ENCODE measurements at places on chromosomes 2 and 18. TPM values are rescaled to one million over a fixed set of nuclear protein-coding genes. Genes with fewer than 3 reads are reported as not detected.
A peak's percentile ranks its signal among the peaks of the same experiment; 100 is the strongest.

The RALB gene
- polyA plus RNA-seq, result 74.3 TPM

- no peak for DNase-seq
Measured at GRCh38 chr2:126616606-126617069, 39.3 kb upstream of the GYPC start.

The B4GALT6 gene
- 14.7 TPM for polyA plus RNA-seq

GRCh38 chr2:99066075-99066958, 75.2 kb upstream of the C2orf15 start:
- DNase-seq, result peak; percentile 10

The GLB1L gene
- polyA plus RNA-seq, result 23.0 TPM

GRCh38 chr18:61587865-61588264, 254.6 kb downstream of the CDH20 start:
- DNase-seq, result no peak

The DAW1 gene
- polyA plus RNA-seq, result not detected

- no peak for DNase-seq
Measured at GRCh38 chr2:43426305-43427031, 169.4 kb downstream of the THADA start.

GRCh38 chr18:55577812-55578539, 10.0 kb downstream of the TCF4 start:
- DNase-seq, result no peak

The MATN3 gene
- polyA plus RNA-seq, result 3.7 TPM

DNA sequence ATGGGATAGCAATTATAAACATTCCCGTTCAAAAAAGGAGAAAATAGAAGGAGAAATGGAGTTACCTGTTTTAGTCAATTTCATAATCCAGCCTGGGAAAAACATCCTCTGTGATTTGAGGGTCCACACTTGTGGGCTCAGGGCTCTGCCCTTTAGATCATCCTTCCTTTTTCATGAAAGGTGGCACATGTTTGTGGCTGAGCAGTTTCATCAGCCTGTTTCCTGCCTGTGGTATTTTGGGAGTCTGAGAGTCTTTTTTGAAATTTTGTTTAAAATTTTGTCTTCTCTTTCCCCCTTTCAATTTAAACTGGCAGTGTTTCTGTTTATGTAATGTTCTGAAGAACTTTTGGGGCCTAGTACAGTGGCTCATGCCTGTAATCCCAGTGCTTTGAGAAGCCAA, 84.0 kb downstream of the KIAA1328 start:
- DNase-seq, result no peak

DNA sequence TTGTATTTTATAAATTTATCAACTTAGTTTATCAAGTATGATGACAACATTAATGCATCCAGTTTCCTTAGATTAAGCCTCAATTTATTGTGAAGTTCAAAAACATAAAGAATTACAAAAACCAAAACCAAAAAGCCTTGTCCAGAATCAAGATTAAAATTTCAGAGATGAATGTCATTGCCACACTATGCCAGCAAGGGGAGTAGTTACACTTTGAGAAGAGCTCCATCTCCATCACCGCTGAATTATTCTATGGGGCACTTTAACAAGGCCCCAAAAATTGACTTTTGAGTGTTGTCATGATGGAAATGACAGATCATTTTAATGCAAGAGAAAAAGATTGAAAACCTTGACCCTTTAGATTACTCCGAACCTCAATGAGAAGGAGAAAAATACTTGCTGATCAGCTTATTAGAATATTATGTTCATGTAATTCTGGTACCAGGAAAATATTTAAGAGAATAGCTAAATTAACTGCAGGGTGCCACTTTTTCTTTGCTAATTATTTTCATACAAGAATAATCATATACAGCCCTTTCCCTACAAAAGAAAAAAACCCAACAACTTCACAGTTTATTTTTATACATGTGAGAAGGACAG, 152.5 kb upstream of the AQP4 start:
- DNase-seq, result no peak

- no peak for DNase-seq
Measured at GRCh38 chr2:142423603-142424002, 292.8 kb upstream of the LRP1B start.

GRCh38 chr18:54031243-54031642, 193.2 kb downstream of the MBD2 start:
- DNase-seq, result no peak

DNA sequence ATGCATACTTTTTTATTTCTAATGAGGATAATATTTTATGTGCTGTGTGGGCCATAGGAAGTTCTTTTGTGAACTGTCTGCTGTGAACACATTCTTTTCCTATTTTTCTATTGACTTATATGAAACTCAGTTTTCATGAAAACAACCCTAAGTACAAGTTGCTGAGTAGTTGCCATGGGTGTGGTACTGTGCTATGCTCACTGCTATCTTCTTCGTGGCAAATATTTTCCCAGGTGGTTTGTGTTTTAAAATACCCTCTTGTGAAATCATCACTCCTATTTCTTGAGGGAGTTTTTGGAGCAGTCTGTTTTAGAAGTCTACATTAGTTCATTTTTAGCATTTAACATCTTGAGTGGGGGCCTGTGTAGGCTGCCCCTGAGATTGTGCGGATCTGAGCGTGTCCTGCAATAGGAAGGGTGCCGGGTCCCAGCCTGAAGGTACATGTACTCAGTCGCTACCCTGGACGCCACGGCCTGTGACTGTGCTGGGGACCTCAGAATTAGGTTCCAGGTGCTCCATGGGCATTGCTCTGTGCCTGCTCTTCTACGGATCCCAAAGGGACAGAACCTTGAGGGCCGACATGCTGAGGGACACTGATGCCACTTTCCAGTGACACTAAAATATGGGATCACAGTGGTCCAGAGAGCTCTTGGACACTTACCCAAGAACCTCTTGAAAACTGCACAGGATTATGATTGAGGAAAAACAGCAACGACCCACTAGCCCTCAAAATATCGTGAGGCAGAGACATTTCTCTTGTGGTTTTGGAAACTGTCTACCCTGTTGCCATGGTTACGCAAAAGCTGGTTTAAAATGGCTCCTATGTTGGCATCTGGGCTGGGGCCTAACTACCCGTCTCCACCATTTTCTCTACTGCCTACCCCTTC, 480.4 kb downstream of the TGIF1 start:
- DNase-seq, result no peak

DNA sequence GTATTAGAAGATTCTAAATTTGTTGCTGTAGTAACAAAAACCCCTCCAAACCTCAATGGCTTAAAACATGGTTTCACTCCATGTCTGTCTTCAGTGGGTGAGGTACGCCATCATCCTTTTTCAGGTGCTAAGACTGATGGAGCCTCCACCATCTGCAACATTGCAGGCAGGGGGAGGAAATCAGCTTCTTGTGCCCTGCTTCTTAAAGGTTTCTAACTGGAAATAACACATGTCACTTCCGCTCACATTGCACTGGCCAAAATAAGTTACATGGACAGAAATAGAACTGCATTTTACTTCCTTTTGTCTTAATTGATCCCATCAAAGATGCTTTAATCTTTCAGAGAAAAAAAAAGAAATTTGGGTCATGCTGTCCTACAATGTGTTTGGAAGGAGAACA, 94.1 kb downstream of the GALNT3 start:
- no peak for DNase-seq

GRCh38 chr2:28628506-28628905, 123.1 kb upstream of the PPP1CB start:
- no peak for DNase-seq

GRCh38 chr18:11497585-11497984, 111.8 kb upstream of the SLC35G4 start:
- no peak for DNase-seq

The ADAM17 gene
- polyA plus RNA-seq, result 39.8 TPM

The MOCOS gene
- polyA plus RNA-seq, result 1.6 TPM

DNA sequence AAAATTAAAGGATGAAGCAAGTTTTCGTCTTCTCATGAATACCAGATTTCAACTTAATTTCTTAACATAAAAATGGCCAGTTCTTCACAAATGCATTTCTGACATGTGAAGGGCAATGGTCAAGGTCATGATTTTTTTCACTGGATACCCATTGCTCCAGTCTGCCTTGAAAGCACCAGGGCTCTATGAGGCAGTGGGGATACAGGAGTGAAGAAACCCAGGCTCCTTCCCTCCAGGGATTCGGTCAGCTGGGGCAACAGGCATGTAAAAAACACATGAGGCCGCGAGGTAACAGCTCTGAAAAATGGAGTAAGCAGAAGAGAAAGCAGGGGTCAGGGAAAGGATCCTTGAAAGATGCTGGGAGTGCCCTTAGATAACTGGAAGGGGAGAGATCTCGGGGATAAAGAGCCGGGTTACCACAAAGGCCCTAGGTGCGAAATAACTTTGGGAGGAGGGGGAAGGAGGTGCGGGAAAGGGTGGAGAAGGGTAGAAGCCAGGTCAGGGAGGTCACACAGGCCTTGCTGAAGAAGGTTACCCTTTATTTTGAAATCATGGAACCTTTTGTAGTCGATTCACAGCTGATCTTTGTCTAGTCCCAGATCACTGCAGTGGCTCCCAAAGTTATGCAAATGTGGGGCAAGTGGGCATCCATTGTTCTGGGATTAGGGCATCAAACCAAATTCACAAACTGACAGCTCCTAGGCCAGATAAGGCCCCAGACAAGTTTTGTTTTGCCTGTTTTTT, 5.2 kb upstream of the SPRED2 start:
- no peak for DNase-seq

DNA sequence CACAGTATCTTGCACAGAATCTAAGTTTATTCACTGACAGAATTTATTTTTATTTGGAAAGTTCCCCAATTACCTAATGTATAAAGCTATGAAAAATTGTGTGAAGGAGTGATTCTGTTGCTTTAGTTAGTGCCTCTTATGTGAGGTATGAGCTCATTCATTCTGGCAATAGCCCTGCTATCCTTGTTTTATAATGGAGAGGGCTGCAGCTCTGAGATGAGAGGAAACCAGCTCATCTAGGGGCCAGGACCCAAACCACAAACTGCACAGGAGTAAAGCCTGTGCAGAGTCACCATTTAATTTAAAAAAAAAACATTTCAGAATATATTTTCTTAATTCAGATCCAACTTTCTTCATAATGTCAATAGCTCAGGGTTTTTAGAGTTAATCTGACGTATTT, 383.0 kb downstream of the TMEM182 start:
- DNase-seq, result no peak

- DNase-seq, result no peak
Measured at GRCh38 chr2:101986376-101986775, 5.4 kb upstream of the IL1R2 start.

DNA sequence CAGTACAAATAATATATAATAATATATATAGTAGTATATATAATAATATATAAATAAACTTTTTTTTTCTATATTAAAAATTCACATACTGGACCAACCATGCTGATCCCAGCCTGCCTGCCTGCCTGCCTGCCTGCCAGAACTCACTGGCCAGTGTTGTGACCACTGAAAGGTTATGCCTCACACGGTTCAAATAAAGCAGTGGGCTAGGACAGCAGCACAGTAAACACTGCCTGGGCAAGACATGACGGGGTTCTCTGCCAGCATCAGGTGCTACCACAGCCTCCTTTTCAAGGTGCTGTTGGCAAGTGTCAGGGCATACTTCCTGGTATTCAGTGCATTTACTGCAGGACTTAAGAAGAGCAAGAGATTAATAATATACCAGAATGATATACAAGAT, 67.6 kb downstream of the TRAPPC8 start:
- no peak for DNase-seq

The MPP4 gene
- 0.19 TPM for polyA plus RNA-seq

The NT5DC4 gene
- not detected for polyA plus RNA-seq

DNA sequence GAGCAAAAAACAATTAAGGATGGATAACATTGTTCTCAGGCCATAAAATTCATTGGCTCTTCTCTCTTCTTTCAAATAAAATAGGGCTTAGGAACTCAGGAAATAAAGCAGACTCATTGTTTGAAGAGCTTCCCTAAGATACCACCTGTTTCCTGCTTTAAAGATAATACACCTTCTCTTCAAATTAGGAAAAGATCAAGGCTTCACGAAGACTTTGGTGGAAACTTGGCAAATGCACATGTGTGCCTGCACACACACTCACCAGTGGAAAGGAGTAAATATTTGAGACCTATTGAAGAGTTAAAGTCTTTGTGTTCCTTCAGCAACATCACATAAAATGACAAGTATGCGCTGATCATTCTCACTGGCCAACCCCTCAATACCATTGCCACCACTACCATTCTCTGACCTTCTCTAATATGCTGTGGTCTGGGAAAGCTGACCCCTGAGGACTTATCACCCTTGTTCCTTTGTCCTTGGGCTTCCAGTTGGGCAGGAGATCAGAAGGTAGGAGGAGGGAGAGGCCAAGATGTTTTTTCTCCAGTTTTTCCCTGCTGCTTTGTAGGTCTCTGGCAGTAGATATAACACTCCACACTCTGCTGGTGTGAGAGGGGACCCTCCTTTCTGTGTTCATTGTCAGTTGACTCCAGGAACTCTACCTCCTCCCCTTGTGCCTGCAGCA, 53.5 kb upstream of the SPOPL start:
- no peak for DNase-seq

The ACVR1C gene
- 0.04 TPM for polyA plus RNA-seq

- DNase-seq, result no peak
Measured at GRCh38 chr2:54906716-54907115, 143.5 kb downstream of the RTN4 start.

- no peak for DNase-seq
Measured at GRCh38 chr18:56709463-56709862, 58.3 kb downstream of the WDR7 start.

The CCDC74A gene
- 13.2 TPM for polyA plus RNA-seq

The RAB27B gene
- polyA plus RNA-seq, result 0.56 TPM

DNA sequence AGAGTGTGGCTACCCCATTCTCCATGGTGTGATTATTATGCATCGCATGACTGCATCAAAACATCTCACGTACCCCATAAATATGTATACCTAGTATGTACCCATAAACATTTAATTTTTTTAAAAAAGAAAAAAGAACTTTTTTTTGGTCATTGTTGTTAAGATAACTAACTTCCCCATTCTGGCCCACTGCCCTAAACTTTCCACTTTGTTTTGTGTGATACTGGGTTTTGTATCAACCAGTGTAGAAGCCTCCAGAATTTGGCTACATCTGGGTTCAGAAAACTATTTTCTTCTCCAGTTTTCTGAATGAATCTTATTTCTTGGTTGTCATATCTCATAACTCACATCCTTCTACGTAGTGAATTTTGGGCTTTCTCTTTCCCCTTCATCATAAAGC, 62.3 kb upstream of the NABP1 start:
- DNase-seq, result no peak

- DNase-seq, result no peak
Measured at GRCh38 chr2:20217041-20217970, 7.6 kb downstream of the SDC1 start.

DNA sequence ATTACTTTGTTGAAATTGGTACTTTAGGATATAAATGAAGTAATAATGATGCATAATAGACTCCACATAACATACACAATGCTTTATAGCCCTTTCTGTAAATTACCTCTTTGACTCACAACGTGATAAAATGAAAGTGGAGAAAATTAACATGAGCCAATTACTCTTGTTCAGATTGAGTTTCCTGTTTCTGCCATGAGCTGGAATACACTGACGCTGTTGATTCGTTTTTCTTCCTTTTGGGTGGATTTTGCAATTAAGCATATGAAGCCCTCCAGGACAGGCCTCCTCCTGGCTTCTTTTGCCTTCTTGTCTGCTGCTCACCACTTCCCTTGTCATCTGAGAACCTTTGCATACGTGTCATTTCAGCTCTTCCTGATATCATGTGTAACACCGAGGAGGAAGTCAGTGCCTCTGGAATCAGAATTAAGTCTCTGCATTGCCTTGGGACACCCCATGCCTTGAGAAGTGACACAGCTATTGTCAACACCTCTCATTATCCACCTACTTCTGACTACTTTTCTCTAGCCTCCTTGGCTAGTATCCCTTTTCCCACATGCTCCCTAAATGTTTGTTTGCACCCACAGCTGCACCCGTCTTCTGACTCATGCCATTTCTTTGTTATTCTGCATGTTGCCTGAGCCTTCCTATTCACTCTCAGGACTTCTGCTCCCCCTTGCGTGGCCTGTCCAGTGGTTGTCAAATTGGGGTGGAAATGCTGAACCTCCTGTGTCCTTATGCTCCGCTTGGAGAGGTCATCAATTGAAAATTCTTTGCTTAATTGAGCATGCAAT, 134.1 kb downstream of the FMNL2 start:
- DNase-seq, result no peak
